Activated naive CD4-positive, alpha-beta T cell (primary cell): ENCODE measurements at places on chromosomes 7 and 10.

- no peak for DNase-seq
Measured at GRCh38 chr7:138886501-138886917, 88.5 kb upstream of the ATP6V0A4 start.

GRCh38 chr7:103928581-103928980 lies 60.9 kb downstream of the RELN start:
- no peak for DNase-seq

DNA sequence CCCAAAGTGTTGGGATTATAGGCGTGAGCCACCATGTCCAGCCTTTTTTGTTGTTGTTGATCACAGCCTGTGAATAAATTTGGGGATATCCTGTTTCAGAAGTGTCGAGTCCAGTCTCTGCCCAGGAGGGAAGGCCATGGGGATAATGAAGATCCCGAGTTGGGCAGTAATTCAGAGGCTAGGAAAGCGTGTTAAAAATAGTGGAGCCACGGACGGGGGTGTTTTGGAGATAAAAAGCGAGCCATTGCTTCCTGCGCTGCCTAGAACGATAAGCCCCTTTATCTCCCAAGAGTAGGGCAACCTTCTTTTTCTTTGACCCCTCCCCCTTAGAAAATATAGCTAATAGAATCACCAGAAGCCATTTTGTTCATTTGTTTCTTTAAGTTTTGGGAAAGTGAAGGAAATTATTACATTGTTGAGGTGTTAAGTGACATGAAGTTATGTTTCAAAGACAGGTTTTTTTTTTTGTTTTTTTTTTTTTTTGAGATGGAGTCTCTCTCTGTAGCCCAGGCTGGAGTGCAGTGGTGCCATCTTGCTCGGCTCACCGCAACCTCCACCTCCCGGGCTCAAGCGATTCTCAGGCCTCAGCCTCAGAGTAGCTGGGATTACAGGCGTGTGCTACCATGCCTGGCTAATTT lies 43.3 kb downstream of the IL15RA start:
- no peak for DNase-seq

DNA sequence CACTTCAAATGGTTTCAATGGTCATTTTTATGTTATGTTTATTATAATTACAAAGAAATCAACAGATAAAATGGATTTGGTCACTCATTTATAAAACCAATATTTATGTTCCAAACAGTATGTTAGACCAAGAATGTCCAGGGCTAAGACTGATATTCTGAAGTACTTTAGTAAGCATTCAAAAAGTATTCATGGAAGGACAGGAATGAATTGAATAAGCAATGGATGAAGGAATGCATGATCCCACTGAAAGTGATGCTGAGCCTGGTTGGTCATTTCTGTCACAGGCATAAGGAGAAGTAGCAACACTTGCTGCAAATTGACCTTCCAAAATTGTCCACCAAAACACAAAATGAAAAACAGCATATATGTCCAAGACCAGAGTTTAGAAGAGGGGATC lies 189.0 kb upstream of the CELF2 start:
- DNase-seq: no peak

DNA sequence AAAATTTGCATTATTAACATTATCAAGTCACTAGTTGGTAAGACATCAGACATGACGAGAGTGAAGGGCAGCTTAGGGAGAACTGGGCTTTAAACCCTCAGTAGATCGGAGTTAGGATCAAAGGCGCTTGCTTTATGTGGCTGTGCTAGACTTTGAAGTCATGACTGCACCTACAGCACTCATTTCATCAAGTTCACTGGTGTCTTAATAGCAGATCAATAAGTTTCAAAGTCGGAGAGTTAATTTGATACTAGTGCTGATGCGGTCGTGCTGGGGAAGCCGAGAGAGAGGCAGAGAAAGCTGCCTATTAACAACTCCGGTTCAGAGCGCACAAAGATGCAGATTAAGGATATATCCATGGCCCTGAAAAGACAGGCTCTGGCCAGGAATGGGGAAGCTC lies 172.9 kb downstream of the TCF7L2 start:
- no peak for DNase-seq

DNA sequence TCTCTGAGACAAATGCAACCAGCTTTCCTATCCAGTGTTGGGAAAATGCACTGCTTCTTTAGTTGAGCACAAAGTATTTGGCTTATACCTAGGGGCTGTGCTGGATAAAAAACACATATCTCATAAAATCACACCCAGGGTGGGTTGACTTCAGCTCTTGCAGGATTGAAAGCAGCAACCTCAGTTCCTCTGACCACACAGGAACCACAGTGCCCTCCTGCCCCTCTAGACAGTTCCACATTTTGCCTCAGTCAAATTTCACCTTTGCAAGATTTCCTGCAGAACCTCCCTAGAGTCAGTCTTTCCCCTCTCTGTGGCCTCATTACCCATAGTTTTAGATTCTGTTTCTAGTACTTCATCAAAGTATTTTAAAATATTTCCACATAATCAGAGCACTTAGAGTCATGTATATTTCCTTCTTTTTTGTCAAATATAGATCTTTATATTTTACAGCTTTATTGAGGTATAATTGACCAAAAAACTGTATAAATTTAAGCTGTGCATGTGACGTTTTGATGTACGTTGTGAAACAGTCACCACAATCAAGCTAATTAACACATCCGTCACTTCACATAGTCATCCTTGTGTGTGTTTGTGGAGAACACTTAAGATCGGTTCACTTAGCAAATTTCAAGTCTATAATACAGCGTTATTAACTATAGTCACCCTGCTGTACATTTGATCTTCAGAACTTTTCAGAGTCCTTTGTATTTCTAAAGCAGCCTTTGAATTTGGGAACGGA lies 37.0 kb upstream of the EGR2 start:
- no peak for DNase-seq

GRCh38 chr10:104339469-104340110 lies 1.3 kb upstream of the ITPRIP start:
- no peak for DNase-seq

GRCh38 chr10:33412653-33413361 lies 78.3 kb upstream of the NRP1 start:
- DNase-seq: no peak

DNA sequence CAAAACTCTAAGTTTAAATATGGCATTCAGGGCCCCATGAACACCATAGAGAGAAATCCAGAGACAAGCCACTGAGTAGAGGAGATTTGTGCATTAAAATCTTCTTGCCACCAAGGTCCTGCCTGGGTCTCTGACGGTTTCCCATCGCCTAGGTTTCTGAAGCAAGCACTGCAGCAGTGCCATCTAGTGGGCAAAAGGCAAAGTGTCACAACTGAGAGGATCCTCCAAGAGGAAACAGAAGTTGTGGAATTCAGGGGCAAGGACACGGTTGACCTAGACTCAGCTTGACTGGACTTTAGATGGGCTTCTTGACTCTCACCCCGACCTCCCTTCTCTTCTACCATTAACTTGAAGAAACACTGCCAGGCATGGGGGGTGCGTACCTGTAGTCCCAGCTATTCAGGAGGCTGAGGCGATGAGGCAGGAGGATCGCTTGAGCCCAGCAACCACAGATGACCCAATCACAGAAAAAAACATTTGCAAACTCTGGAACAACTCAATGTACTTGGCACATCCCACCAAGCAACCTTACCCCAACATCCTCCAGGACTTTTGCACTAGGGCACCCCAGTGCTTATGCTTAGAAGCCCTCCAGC lies 604.1 kb downstream of the GALNT17 start:
- DNase-seq: no peak

- no peak for DNase-seq
Measured at GRCh38 chr7:27185013-27185853, at the start of gene HOXA11. TSS of gene HOXA11 (minus strand) at chr7:27185232. CDS start at chr7:27185144, 88 bp downstream.

DNA sequence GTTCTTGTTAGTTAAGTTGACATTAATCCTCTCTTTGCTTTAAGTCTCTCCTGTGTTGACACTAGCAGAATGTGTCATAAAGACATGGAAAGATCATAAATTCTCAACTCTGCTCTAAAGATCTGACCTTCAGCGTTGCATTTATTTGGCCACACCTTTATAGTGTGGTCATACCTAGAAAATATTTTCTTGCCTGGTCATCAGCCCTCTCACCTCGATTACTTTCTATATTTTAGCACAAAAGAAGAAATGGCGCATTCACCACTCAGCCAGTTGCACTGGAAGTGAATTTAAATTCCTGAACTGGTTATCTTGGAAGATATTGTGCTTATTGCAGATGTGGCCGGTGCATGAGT lies 96.7 kb upstream of the PDCD4 start:
- no peak for DNase-seq

GRCh38 chr7:924541-925231 lies 29.8 kb downstream of the ADAP1 start:
- no peak for DNase-seq

DNA sequence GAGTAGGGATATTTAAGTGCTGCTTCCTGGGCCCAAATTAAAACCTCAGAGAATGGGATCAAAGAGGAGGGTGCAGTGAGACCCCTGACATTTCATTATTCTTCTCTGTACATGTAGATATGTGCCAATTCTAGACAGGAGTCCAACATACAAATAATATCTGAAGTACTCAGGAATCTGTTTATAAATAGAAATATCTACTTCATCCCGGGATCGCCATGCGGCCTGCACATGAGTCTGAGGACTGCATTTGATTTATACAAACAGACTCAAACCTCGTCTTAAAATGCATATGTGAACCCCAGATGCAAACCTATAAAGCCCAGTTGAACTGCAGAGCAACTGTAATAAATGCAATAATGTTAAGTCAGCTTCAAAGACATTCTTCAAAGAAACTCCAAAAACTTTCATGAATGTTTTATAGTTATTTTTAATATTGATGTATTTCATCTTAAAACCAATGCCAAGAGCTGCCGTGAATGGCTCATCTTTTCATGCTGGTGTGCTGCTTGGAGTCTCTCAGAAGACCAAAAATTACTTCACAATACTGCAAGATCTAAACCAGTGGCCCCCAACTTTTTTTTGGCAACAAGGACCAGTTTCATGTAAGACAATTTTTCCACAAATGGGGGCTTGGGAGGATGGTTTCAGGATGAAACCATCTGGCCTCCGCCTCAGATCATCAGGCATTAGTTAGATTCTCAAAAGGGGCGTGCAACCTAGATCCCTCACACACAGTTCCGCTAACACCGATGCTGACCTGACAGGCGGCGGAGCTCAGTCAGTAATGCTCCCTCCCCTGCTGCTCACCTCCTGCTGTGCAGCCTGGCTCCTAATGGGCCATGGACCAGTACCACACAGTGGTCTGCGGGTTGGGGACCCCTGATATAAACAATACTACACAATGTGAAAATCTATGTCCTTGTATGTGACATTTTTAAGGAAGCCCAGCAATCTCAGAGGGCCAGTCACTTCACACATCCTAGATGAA lies 166.9 kb downstream of the PARD3 start:
- DNase-seq: no peak

DNA sequence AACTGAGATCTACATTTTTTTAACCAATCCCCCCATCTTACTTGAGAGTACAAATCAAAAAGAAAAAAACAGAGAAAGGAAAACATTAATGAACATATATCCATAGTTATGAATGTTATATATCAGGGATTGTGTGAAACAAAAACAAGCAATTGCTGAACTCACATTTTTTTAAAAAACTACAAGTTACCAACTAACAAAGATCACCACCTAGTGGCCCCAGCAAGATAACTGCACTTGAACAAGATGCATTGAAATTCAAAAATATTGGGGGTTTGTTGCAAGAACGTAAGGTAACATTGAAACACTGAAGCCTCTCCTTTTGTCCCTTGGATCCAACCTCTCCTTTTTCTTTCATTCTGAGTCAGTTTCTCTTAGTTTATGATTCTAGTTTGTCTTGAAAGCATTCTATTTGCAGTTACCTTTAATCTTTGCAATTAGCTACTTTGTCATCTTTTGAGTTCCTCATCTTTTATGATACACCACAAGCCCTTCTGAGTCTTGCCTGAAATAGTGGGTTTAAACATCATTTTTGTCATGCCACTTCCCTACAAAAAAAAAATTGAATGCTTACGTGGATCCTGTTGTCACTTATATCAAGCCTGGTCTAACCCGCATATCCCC lies 87.3 kb upstream of the TES start:
- DNase-seq: no peak

DNA sequence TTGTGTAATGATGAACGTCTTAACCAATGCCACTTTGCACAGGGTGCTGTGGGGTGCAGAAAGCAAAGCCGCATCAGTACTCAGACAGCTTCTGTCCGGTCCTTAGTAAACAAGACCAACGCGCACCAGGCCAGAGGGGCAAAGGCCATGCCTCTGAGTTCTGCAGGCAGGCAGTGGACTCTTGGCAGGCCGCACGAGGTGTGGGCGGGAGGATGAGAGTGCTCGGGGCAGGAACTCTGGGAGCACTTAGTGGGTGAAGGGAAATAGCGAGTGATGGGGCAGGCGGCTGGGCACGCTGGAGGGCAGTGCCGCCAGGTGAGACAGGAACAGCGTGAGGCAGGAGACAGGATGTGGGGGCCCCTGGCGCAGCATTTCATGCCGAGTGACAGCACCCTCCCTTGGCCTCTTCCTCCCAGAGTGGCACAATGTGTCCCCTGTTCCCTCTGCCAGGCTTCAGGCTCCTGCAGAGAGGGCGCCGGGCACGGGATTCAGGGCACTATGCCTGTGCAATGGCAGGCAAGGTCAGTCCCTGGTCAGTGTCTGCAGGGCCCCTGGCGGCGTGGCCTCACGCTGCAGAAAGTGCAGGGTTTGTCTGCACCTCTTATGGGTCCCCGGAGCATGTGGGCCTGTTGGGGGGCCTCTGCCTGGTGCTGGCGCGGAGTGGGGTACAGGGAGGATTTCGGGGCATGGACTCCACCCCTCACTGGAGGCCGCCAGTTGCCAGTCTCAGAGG lies 60.4 kb downstream of the VIPR2 start:
- no peak for DNase-seq

GRCh38 chr7:112080441-112080840 lies 125.8 kb downstream of the DOCK4 start:
- DNase-seq: no peak

- no peak for DNase-seq
Measured at GRCh38 chr7:143375298-143376034, 5.7 kb upstream of the ZYX start.

DNA sequence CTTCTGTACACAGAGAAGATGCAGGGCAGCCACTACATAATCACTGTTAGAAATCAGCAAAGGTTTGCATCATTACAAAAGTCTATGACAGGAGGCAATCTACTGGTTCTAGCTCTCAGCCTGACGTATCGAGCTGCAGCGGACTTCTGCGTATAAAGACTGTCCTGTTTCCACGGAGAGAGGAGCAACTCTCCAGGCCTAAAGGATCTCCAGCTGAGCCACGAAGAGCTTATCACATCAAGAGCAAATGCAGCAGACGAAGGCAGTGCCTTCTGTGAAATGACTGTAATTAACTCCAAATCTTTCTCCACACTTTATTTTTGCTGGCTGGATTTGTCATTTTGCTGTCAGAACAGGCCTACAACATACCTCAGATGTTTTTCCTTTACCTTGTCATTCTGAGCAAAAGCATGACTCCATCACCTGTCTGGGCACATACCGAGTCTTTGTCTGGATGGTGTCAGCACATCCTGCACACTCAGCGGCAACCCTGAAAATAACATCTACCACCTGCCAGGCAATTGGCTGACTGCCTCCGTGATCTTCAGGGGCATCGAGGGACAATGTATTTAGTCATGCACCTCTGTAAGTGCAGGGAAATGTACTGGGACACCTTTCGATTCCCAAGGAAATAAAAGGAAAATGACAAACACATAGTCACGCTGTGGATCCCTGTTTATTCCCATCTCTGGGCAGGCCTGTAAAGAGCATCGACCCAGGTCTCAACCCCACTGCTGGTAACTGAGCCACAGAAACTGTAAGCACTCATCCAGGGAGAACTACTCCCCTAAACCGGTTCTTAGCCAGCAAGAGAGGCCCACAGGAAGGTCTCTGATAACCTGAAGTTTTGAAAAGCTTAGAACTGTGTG lies 26.3 kb upstream of the SH3PXD2A start:
- no peak for DNase-seq
